CD4-positive, alpha-beta T cell treated with Interleukin-17A for 1 hour (primary cell): ENCODE measurements at places on chromosomes 5 and 9.

DNA sequence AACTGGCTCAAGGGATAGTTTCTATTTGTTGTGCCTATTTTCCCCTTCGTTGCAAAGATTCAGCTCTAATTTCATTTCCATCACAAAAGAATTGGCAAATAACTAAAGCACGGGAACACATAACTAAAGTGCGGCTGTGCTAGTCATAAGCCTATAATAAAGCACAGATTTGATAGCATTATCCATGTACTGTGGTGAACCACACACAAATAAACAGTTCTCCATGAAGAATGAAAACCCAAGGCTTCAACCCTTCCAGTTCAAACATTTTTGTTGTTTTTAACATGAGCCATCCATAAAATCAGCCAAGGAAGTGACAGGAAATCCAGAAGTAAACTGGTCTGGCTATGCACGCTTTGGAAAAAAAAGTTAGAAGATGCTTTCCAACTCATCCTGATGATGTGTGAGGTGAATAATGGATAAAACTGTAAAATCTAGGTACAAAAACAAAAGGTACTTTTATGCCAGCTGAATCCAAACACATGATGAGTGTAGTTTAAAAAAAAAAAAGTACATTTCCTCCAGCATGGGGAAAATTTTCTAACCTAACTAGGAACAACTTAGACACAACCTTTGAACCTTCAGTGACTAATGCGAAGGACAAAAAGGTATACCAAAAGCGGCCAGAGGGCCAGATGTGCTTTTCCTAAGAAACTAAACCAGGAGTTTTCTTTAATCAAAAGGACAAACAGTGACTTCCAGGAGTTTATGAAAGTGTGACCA, 10.2 kb downstream of the ZNF608 start:
- DNase-seq, result no peak

- no peak for DNase-seq
Measured at GRCh38 chr5:10562201-10563109, 1.4 kb upstream of the ANKRD33B start.

GRCh38 chr5:76986825-76987526, 34.1 kb downstream of the CRHBP start:
- no peak for DNase-seq

GRCh38 chr5:169646856-169647255, 9.8 kb downstream of the DOCK2 start:
- DNase-seq, result no peak

DNA sequence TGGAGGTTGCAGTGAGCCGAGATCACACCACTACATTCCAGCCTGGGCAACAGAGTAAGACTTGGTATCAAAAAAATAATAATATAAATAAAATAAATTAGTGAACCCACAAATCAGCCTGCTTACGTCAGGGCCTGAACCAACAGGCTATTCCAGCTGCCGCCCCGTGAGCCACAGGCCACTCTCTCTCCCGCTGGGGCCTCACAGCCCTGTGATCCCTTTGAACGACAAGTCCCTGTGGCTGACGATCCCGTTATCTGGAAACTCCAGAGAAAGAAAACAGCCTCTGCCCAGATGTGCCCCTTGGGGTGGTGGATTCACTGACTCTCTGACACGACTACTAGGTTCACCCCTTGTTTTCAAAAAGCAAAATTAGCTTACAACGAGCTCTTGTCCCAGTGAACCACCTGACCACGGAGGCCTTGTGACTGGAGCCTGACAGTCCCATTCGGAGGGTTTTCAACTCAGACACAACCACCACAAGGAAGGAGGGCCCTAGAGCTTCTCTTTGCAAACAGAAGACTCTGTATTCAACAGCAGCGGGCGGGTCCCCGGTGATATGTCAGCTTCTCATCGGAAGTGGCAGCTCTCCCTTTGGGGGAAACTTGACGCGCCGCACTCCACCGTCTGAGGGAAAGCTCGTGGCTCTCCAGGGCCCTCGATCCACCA, 4.4 kb upstream of the DIPK1B start:
- DNase-seq, result no peak
